HAP-1 (cell line): ENCODE measurements at places on chromosomes 5 and 9.

- DNase-seq: no peak
Measured at GRCh38 chr5:10964806-10965205, 203.8 kb upstream of the DAP start.

- no peak for DNase-seq
Measured at GRCh38 chr5:142006363-142007236, 6.2 kb downstream of the GNPDA1 start.

DNA sequence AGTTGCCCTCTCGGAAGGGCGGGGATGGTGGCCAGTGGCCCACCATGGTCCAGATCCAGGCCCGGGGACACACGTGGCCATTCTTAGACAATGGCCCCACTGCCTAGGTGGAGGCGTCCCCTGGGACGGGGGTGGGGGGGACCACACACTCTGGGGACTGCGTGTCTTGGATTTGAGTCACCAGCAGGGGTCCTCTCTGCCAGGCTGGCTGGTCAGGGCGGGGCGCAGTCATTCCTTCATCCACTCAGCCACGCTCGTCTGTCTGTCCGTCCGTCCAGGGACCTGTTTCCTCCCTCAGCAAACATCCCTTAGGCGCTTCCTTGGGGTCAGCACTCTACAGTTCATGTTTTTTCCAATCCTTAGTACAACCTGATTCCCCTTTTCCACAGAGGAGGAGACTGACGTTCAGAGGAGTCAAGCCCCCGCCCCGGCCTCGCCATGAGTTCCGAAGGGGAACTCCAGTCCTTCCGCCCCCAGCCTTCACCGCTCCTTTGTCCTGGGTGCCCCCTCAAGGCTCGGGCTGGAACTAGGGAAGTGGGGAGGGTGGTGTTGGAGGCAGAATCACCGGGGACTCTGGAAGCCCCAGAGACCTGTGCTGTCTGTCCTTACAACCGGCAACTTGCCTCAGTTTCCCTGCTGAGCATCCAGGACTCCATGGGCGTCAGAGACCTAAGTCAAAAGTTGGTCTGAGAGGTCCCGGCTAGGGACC, 276.6 kb upstream of the MVB12B start:
- DNase-seq: no peak

DNA sequence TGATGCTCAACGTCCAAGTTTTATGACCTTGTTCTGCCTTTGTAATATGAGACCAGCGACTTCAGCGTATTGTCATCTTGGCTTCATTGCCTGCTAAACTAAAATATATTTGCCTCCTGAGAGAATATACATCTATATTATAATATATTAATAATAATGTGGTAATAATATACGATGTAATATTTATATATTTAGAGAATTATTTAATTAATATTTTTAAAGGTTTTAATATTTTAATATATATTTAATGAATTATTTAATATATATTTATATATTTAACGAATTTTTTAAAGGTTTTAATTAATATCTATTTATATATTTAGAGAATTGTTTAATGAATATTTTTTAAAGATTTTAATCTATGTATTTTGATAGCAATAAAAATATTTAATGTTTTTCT, 700.7 kb downstream of the TAF11L14 start:
- no peak for DNase-seq

DNA sequence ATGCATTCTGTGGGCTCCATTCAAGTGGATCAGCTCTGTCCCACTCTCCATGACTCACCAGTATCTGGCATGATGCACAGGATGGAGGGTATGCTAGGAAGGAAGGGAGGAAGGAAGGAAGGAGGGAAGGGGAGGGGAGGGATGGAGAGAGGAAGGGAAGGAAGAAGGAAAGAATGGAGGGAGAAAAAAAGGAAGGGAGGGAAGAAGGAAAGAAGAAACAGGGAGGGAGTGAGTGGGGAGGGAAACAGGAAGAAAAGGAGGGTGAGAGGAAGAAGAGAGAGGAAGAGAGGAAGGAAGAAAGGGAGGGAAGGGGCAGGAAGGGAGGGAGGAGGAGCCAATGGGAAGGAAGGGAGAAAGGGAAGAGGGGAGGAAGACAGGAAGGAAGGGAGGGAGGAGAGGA, 5.3 kb upstream of the BARHL1 start:
- no peak for DNase-seq

DNA sequence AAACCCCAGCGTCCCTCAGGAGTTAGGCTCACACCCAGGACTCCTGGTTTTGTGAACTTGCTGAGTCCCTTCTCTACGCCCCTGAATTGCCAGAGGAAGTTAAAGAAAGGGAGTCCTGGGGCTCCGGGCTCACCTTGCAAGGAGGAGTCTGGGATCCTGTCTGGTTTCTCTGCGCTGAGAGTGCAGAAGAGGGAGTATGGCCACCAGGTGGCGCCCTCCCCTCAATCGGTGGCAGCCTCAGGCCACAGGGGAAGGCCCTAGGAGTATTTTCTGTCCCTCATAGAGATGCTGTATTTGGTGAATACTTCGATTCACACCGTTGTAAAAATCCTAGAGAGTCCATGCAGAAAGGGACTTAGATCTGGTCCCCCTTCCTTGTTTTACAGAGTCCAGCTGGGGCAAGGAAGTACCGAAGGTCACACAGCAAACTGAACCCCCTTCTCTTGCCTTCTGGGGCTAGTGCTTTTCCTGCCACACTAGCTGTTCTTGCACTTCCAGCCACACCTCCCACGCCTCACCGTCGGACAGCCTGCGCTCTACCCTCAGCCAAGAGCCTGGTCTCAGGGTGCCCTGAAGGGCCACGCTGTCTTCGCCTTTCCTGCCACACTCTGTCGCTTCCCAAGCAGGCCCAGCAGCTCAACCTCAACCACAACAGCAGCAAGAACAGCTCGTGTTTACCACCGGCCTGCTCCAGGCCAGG, 10.2 kb downstream of the HAND1 start:
- peak; percentile 88 for DNase-seq
